ENCODE measurements at places on chromosomes 11 and 22.
A peak's percentile ranks its signal among the peaks of the same experiment; 100 is the strongest.

- DNase-seq = peak; percentile 33
Observed at GRCh38 chr11:44627911-44628729, 62.7 kb downstream of the CD82 start.

GRCh38 chr11:85768473-85769146 lies 42.3 kb downstream of the SYTL2 start:
- DNase-seq = no peak

DNA sequence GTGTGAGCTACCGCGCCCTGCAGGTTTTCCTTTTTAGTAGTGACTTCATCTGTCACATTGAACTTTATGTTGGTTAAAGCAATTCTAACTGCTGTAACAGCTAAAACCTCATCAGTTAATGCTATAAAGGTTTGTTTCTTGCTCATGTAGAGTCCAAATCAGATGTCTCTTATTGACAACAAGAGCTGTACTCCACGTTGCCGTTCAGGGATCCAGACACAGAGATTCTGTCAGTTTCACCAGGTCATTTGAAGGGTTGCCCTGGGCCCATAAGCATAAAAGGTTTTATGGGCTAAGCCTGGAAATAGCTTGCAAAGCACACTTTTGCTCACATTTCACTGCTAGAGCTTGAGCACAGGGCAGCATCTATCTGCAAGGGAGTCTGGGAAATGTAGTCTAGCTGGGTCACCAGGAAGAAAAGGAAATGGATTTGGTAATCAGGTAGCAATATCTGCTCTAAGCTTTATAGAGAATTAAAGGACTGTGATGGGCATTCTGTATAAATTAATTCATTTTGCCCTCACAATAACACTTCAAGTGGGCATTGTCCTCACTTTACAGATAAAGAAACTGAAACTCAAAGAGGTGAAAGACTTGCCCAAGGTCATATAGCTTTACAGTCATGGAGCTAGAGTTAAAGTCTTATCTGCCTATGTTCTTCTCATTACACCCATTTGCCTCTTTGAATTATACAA lies 25.2 kb upstream of the PTPRJ start:
- DNase-seq = no peak

- no peak for DNase-seq
Observed at GRCh38 chr11:134639586-134640330, 227.7 kb upstream of the B3GAT1 start.

DNA sequence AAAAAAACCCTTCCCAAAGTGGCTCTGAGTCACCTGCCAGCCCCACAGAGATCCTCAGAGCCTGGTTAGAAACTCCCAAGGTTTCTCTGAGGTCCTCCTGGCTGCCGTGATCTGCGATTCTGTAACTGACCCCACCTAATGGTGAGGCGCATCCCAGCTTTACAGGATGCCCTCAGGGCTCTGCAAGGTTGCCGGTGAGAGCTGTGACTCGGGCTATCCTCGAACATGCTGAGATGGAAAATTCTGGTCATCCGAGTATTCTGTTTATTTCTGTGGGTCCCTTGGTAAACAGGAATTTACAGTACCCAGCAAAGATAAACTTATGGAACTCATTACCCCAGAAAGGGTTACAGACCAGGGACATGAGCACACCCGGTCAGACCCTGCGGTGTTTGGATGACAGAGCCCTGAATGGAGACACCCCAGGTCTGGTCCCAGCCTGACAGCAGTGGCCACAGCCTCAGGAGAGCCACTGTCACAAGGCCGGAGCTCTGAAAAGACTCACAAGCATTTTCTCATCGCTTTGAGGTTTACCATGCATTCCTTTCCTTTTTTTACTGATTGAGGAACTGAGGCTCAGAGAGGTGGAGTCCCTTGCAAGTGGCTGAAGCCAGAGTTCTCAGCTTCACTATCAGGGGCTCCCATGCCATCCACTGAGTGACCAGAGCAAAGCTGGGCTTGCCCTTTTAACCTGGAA lies 22.2 kb downstream of the LIF start:
- no peak for DNase-seq

GRCh38 chr11:57622263-57622662 lies 24.8 kb downstream of the SERPING1 start:
- DNase-seq = no peak

- peak; percentile 75 for DNase-seq
Observed at GRCh38 chr22:21849489-21849888, 18.0 kb downstream of the MAPK1 start.

GRCh38 chr22:43343262-43343669 lies at the start of gene SCUBE1:
TSS of gene SCUBE1 (minus strand) at chr22:43343372. CDS start at chr22:43343261, 111 bp downstream.
- DNase-seq = no peak

GRCh38 chr11:117145393-117145761 lies 1.3 kb downstream of the PAFAH1B2 start:
- DNase-seq = peak; percentile 54

- no peak for DNase-seq
Observed at GRCh38 chr11:111419641-111420327, 40.7 kb upstream of the POU2AF1 start.

DNA sequence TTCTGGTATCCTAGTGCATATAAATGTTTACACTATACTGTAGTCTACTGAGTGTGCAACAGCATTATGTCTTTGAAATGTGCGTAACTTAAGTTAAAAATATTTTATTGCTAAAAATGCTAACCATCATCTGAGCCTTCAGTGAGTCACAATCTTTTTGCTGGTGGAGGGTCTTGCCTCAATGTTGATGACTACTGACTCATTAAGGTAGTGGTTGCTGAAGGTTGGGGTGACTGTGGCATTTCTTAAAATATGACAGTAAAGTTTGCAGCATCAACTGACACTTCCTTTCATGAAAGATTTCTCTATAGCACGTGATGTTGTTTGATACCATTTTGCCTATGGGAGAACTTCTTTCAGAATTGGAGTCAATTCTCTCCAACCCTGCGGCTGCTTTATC lies 8.5 kb upstream of the CREBZF start:
- no peak for DNase-seq

DNA sequence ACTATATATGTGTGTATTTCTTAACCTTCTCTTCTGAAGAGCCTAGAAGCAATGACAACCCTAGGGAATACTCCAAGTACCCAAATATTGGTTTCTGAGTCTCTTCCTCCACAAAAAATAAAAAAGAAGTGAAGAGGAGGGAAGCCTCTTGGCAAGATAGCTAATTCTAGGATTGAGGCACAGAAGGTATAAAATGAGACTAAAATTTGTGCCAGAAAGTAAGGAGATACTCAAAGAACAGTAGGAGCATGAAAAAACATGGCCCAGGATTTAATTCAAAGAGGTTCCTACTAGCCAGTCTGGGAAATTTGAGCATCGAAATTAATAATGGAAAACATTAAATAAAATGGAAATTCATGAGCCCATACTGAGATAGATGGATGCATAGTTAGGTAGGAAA lies 112.1 kb downstream of the PAX6 start:
- DNase-seq = no peak

GRCh38 chr11:73399159-73399590 lies 23.0 kb downstream of the RELT start:
- DNase-seq = no peak

DNA sequence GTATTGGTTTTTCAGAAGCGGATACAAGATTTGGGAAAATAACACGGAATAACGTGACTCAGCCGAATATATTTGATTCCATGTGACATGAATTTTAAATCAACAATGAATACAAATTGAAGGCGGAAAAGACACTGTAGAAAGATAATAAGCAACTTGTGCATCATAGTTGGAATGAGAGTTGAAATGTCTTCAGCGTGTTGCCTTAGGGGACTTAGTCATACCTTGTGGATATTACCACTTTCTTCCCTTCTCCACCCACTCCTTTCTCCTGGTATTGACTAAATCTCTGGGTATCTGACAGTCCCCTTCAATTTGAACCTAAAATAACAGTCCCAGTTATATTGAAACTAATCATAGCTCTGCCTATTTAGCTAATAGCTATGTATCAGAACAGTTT lies 2373.1 kb upstream of the RAG2 start:
- no peak for DNase-seq

DNA sequence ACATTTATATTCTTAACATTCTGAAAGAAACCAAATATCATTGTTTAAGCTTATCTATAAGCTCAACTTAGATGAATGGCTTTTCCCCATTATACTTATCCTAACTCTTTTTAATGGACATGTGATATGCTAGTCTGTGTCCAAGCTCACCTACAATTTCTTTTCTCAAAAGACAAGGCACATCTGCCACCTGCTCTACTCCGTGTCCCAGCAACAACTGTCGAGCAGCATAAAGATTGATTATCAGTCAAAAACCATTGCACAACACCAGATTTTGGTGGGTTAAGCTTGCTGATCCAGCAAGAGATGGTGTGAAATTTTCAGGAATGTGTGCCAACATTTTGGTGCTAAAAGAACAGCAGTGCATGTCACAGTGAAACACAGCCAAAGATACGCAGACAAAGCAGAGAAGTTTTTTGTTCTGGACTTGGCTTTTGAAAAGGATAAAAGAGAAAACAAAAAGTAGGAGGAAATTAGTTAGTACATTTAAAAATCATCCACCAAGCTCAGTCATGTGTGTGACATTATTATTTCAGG lies 65.8 kb downstream of the DCDC1 start:
- no peak for DNase-seq

DNA sequence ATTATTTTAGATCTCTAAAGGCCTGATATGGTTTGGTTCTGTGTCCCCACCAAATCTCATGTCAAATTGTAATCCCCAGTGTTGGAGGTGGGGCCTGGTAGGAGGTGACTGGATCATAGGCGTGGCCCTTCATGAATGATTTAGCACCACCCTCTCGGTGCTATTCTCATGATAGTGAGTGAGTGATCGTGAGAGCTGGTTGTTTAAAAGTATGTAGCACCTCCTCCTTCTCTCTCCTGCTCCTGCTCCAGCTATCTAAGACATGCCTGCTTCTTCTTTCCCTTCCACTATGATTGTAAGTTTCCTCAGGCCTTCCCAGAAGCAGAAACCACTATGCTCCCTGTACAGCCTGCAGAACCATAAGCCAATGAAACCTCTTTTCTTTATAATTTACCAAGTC lies 114.1 kb downstream of the SERGEF start:
- no peak for DNase-seq

- no peak for DNase-seq
Observed at GRCh38 chr11:71538666-71538990, 803 bp downstream of the KRTAP5-8 start.

GRCh38 chr11:34630544-34630943 lies 9.7 kb downstream of the EHF start:
- no peak for DNase-seq

- DNase-seq = no peak
Observed at GRCh38 chr11:48066881-48067800, 86.8 kb downstream of the PTPRJ start.

GRCh38 chr11:72305077-72305476 lies 61.1 kb upstream of the PHOX2A start:
- DNase-seq = no peak

DNA sequence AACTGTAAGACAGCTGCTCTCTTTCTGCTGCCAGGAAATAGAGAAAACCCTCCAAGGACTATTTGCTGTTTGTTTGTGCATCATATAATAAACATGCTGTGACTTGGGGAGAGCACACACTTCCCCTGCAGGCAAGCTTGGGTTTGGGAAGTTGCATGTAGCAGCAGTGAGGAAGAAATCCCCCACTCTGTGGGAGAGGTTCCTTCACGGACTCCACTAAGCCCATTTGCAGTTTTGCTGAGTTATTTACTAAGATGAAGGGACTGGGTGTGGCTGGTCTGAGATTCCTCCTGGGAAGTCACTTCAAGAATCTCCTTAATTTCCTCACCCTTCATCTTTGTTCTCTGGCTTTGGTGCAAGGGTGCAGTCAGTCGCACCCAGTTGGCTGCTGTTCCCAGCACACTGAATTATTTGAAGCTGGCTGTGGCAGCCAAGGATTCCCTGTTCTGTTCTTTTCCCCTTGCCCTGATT lies 104.9 kb downstream of the ARFGAP2 start:
- peak; percentile 5 for DNase-seq

GRCh38 chr22:46619830-46620501 lies at the start of gene GRAMD4:
TSS of gene GRAMD4 (plus strand) at chr22:46620386. CDS start at chr22:46626800, 6,414 bp downstream.
- peak; percentile 15 for DNase-seq

DNA sequence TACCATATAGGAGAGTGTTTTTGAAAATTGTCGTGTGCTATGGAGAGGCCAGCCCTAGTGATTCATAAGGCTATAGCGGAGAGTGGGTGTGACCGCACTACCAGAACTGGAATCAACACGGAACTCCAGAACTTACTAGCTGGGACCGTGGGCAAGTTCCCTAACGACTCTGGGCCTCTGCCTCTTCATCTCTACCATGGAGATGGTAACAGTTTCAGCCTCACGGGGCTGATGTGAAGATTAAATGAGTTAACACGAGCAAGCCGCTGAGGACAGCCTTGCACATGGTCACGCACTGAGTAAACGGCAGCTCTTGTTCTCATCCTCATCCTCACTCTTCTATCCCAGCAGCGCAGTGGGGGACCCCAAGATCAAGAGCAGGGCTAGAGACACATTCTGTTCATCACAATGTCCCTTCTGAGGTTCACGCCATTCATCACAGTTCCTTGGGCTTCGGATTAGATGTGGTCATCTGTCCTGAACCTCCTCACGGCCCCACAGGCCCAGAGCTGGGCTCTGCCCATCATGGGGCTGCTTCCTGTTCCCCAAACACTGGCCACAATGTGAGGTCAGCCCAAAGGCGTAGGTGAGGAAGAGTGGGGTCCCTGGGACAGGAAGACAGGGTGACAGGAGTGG lies 47.2 kb upstream of the CD5 start:
- no peak for DNase-seq

GRCh38 chr11:71148716-71149115 lies 103.7 kb downstream of the SHANK2 start:
- no peak for DNase-seq

GRCh38 chr11:96329419-96329818 lies 13.6 kb downstream of the MAML2 start:
- DNase-seq = no peak

GRCh38 chr22:42780070-42780540 lies 59.4 kb upstream of the A4GALT start:
- peak; percentile 97 for DNase-seq

DNA sequence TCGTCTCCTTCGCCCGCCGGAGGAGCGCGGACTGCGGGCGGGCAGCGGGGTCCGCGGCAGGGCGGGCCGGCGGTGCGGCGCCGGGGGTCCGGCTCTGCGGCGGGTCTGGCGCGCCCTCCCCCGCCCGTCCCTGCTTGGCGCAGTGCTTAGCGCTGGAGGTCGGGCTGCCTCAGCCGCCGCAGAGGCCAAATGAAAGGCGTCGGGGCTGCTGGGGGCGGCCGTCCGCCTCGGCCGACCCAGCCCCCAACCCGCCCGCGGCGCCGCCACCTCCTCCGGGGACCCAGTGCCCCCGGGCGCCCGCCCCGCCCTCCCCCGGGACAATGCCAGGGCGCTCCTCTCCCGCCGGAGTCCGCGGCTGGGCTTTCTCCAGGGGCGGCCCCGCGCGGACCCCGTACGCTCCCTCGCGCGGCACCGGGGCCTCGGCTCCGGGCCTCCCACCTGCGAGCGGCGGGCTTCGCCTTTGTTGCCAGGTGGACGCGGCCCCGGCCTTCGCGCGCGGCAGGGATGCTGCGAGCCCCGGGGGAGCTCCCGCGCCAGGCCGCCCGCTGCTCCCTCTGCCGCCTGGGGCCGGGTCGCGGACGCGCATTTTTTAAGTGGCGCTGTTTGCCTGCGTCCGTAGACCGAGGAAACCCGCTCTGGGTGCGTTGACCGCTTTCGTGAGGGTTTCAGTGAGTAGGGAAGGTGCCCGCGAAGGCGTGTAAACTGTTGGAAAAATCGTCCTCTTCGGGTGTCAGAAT lies 583 bp downstream of the APLP2 start:
- no peak for DNase-seq
